ENCODE measurements at places on chromosomes 7 and 10.

- no peak for DNase-seq
Measured at GRCh38 chr7:77330169-77330882, 85.8 kb downstream of the GSAP start.

DNA sequence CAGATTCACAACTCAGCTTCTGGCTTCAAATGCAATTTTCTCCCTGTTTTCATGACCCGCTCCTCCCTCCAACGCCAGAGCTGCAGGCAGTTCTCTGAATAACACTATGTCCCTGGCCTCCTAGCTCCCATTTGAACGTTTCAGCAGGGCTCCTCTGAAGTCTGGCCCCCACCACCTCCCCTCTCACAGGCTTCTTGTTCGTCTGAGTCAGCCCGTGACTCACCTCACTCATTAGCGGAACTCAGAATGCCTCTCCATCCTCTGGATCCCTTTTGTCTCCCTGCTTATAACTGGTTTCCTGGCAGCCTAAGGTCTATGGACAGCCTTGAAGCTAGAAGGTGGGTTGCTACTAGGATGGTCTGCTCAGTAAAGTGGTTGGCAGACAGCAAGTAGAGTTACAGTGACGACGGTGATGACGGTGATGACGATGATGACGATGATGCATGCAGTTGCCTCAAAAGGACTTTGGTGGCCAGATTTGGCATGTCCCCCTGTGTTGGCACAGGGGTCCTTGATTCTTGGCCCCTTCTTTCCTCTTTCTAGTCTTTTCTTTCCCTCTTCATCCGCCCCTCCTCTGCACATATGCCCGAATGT, 83.3 kb upstream of the MKLN1 start:
- no peak for DNase-seq

- DNase-seq = no peak
Measured at GRCh38 chr7:85734823-85735222, 548.0 kb upstream of the SEMA3D start.

DNA sequence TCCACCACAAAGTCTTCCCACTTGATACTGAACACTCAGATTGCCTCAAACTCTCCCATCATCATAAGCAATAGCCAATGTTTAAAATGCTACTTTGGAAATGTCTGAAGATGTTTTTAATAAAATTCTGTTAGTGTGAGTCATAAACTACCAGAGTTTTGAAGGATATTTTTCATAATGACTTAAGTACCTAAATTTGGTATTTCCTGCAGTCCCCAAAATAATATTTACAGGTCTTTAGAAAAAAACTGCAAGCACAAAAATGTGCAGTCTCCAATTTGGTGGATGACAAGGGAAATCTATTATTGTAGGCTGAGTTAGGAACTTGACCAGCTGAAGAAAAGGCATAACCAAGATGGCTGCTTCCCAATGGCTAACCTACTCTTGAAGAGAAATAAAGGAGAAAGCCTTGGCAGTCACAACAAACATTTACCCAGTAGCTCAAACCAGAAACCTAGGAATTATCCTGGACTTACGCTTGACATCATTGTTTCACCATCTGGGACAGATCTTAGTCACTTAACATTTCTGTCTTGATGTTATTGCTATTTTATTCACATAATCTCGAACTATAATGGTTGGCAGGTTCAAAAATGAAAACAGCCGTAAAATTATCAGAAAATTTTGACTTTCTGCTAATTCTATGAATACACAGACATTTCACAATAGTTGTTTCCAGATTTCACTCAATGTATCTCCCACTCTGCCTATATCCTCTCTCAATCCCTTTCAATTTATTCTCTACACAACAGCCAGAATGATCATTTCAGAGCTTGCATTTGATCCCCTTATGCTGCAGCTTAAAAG, 111.2 kb upstream of the STEAP1B start:
- no peak for DNase-seq

DNA sequence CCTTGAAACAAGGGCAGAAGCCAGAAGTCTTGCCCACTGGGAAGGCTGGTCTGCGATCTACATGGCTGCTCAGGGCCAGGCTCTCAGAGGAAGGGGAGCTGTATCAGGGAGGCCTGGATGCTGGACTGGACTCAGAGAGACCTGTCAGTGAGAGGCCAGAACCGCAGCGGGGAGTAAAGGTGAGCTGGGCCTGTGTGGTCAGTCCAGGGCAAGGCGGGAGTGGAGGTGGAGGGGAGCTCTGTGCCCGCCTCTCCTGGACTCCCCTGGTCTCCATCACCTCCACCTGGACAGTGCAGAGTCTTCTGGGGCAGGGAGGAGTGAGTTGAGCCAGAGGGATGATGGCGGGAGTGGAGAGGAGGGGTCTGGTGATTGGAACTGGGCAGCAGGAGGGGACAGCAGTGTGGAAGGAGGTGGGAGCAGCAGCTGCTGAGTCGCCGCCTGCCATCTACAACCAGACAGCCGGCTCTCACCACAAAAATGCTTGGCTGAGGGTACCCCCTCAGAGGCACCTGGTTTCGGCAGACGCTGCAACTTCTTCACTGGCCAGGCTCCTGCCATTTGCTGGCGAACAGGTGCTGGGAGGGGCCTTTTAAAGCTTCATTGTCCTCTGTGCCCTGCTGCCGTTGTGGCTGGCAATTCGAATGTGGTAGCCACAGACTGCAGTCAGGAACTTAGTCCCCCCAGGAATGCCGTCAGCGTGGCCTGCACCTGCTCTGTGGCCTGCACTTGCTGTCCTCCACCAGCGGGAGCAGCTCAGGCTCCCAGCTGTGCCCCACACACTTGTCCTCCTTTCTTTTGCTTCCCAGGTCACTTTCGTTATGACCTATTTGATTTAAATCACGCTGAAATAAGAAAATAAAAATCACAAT, 3.5 kb downstream of the RASSF4 start:
- peak; percentile 47 for DNase-seq

- DNase-seq = no peak
Measured at GRCh38 chr7:106220307-106220706, 64.5 kb downstream of the NAMPT start.

GRCh38 chr10:114246679-114247305, 7.7 kb downstream of the VWA2 start:
- no peak for DNase-seq

DNA sequence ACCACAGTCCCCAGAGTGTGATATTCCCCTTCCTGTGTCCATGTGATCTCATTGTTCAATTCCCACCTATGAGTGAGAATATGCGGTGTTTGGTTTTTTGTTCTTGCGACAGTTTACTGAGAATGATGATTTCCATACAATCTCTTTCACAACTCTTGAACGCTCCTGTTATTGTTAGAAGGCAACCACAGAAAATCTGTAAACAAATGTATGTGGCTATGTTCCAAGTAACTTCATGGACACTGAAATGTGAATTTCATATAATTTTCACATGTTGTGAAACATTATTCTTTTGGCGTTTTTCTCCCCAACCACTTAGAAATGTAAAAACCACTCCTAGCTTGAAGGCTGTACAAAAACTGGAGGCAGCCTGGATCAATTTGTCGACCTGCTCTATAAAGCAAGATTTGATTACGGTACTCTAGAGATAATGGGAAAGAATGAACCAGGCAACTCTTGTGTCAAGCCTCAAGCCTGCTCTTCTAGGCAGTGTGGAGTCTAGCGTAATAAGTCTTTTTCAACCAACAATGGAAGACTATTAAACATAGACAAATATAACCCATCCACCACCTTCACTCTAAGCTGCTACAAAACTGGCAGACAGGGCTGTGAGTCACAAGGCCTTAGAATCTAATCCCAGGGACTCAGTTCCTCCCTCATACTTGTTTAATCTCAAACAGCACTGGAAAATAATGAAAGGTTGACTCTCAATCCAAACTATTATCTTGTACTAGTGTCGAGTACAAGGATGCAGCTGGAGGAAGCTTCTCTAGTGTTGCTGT, 22.7 kb downstream of the ARL3 start:
- no peak for DNase-seq

GRCh38 chr10:126977216-126977615, 72.0 kb downstream of the DOCK1 start:
- DNase-seq = no peak

- DNase-seq = peak; percentile 73
Measured at GRCh38 chr10:69572159-69573055, 815 bp downstream of the NEUROG3 start.

DNA sequence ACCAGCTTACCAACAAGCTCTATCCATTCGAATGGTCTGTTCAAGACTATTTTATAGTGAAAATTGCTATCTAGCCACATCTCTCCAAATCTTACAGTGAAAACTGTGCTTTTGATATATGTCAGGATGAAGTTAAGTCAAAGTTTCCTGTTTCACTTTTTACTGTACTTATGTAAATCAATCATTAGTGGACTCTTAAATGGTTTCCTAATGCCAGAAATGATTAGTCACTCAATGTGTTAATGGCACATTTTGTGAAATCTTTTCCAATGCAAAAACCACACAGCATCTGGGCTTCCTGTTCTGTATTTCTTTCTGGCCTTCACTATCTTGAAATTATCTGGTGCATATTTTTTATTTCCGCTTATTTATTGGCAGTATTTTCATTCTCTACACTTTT, 87.3 kb upstream of the STEAP1B start:
- no peak for DNase-seq

DNA sequence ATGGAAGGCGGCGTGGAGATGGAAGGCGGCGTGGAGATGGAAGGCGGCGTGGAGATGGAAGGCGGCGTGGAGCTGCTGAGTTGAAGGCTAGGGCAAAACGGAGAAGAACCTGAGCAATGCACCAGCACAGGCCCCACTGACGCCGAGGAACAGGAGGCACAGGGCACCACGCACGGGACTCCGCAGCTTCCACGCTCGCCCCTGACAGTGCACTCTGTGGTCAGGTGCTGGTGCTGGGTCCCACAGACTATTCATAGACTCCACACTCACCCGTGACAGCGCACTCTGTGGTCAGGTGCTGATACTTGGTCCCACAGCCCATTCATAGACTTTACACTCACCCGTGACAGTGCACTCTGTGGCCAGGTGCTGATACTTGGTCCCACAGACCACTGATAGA, 34.0 kb downstream of the CPXM2 start:
- no peak for DNase-seq

- no peak for DNase-seq
Measured at GRCh38 chr7:26858241-26858715, 6.1 kb downstream of the SKAP2 start.

DNA sequence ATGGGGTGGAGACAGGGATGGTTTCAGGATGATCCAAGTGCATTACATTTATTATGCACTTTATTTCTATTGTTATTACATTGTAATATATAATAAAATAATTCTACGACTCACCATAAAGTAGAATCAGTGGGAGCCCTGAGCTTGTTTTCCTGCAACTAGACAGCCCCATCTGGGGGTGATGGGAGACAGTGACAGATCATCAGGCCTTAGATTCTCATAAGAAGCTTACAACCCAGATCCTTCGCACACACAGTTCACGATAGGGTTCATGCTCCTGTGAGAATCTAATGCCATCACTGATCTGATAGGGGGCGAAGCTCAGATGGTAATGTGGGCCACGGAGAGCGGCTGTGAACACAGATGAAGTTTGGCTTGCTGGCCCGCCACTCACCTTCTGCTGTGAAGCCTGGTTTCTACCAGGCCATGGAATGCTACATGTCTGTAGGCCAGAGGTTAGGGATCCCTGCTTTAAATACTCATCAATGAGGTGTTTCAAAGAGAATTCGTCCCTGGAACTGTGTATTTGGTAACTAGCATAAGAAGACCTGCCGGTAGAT, 21.2 kb upstream of the PRKCQ start:
- no peak for DNase-seq

DNA sequence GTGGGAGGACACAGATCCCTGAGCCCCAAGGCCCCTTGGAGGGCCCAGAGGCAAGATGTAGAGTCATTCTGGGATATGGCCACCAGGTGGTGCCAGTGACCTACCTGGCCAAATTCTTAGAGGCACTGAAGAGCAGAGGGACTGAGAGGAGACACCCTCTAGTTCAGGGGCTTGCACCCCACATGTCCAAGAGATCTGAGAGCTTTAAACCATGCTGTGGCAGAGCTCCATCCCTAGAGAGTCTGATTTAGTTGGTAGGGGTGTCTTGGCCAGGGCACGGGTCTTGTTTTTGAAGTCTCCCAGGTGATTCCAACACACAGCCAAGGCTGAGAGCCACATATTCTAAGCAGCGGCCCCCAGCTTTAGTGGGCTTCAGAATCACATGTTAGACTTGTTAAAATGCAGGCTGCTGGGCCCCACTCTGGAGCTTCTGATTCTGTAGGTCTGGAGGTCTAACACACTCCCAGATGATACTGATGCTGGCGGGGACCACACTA, 52.5 kb downstream of the PRF1 start:
- peak; percentile 93 for DNase-seq

DNA sequence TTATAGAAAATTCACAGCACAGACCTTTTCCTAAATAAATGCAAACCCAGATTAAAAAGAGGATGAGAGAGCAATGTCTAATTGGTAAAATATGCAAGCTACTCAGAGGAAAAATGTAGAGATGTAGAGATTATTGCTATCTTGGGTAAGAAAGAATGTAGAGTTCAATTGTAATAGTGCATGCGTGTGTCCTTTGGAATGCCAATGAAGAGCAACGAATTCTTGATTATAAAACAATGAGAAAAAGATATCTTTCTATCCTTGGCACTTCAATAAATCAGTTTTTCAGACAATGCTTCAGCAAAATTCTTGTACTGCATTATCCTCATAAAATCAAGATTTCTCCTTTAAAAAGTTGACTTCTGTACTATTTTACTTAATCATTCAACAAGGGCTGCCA, 50.9 kb downstream of the SEMA3D start:
- DNase-seq = no peak

DNA sequence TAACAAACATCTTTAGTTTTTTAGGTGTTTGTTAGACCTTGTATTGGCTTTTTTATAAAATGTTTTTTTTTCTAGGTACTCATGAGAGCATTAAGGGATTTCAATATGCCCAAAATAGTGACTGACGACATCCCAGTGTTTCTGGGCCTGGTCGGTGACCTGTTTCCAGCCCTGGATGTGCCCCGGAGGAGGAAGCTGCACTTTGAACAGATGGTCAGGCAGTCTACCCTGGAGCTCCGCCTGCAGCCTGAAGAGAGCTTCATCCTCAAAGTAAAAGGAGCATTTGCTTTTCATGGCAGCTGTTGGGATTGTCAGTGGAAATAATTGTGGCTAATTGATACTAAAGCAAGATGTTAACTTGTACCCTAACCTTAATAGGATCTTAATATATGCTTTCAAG, 161.5 kb downstream of the DNAH11 start:
- DNase-seq = no peak

GRCh38 chr7:124030964-124031363, 1.9 kb downstream of the TMEM229A start:
- no peak for DNase-seq

GRCh38 chr10:104144931-104145330, 23.0 kb downstream of the SFR1 start:
- DNase-seq = no peak

DNA sequence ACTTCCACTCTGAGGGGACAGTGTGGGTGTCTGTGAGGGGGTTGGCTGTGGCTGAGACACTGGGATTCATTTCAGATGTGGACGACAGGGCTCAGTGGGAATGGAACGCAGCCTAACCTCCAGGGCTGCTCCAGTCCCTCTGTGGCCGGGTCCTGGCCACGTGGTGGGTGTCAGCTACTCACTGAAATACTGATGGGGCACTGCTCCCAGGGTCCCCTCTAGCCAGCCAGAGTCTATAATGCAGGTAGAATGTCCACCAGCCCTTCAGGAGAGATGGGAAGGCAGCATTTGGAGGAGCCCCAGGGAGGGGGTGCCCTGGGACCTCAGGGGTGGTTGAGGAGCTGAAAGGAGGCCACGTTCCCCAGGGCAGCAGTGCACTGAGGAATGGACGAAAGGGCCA, 87.2 kb upstream of the LANCL2 start:
- no peak for DNase-seq

GRCh38 chr7:80764132-80764531, 125.7 kb downstream of the CD36 start:
- DNase-seq = no peak
